ENCODE measurements at places on chromosomes 6 and 20.

- no peak for DNase-seq
Measured at GRCh38 chr20:10498200-10498599, 63.1 kb downstream of the SLX4IP start.

DNA sequence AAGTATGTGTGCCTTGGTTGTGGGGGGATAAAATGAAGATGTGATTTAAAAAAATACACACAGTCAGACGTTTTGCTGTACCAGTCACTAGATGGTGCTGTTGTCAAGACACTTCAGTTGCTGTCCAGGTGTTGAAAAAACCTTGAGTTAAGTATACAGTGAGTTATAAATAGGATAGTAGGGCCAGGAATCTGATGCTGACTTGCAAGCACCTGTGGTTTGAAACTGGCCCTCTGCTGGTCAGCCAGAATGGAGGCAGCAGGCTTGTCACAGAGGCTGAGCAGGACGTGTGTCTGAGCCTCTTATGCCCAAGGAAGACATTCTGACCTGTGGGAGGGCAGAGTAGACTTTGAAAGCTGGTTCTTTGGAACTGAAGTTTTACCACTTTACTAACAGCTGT is 27.8 kb downstream of the RNF8 start:
- DNase-seq, result peak; percentile 54

- no peak for DNase-seq
Measured at GRCh38 chr6:161414180-161414579, 140.3 kb upstream of the AGPAT4 start.

DNA sequence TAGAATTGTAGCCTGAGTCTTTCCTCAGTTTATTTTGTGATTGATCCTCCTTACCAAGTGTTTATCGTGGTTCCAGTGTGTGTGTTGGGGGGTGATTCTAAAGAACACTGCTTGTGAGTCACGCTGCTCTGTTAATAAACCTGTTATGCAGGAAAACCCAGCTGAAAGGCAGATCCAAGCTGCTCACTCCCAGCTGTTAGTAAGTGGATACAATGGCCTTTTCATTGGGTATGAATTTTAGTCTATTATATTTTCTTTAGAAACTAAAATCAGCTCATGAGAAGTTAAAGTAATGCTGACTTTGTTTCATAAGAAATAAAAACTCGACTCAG is 12.2 kb upstream of the DSTN start:
- DNase-seq, result no peak

DNA sequence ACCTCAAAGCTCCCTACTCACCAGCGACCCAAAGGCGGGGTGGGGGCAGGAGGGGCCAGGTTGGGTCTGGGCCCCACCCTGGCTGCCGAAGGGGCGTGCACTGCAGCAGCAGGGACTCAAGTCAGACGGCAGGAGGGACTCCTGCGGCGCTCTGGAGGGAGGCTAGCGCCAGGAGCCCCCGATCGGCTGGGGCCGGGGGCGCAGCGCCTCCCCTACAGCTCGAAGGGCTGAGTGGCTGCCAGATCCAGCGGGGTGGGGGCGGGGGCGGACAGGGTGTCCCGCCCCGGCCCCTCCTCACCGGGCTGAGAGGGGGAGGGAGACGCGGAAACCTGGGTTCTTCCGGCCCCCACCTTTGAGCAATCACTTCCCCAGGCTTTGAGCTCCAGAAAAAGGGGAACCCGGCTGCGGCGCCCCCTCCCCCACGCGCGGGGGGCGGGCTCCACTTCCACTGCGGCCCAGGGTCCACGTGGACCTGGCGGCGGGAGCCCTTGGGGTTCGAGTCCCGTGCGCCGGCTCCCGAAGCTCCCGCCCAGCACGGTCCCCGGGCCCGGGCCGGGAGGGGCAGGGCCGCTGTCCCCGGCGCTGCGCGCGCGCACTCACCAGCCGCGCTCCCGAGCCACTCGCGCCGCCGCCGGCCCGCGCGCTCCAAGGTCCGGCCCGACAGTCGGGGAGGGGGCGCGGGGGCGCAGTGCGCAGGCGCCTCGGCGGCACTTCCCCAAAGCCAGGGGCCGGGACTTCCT is at the start of gene RGS19:
Gene RGS19 (minus strand): TSS at position 246 of the 740 bp plus-strand sequence. CDS start 2,632 bp downstream, outside the sequence.
- DNase-seq, result peak; percentile 91

DNA sequence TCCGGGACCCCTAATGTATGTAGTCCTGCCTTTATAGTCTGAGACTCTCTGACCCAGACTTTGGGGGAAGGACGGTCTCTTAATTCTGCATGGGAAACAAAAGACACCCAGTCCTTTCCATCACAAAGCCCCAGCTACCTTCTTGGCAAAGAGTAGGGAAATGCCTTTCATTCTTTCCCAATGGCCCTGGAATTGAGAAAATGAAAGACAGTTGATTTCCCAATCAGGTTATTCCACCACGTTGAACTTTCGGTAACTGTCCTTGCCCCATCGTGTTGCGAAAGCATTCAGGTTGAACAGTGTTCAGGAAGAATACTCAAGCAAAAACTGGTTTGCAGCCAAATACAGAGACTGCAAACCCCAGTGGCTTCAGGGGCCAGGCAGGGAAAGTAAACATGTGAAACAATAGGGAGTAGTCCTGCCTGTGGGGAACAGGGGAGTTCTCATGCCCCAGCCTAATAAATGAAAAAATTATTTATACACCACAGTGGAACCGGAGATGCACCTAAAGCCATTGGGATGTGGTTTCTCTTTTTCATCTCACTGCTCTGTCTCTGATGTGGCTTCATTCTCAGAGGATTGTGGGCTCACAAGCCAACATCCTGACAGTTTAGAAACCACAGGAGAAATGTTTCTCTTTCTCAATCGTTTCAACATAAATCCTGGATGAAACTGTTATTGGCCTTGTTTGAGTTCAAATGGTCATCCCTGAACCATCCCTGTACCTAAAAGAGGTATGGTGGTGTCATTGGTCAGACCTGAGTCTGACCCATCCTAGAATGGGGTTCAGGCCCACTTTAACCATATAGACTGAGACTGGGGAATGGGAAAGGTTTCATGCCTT is 44.2 kb upstream of the SLC9A8 start:
- peak; percentile 66 for DNase-seq

DNA sequence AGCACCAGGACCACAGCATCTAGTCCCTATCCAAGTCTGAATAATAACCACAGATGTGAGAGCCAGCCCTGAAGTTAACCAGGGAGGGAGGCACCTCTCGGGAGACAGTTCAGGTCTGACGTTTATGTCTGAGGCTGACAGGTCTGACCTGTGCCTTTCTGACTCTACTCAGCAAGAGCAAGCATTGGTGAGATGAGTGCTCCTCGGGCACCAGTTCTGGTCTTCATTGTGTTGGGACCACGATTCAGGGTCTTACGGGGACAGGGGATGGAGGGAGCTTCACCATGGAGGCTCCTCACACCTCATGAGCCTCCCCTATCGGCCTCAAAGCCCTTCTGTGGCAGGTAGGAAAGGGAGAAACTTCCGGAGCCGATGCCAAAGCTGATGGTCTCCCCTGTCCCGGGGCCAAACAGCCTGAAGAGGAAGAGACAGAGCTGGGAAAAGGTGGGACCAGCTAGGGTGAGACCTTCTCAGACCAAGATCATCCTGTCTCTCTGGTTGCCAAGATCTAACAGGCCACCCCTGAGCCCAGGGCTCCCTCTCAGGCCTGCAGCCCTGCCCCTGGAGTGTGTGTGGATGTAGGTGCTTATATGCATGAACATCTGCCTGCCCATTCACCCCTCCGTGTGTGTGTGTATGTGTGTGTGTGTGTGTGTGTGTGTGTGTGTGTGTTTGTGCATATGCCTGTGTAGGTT is 170.5 kb downstream of the VEGFA start:
- no peak for DNase-seq

GRCh38 chr6:94270091-94270948 is 851.0 kb upstream of the EPHA7 start:
- peak; percentile 49 for DNase-seq

- DNase-seq, result peak; percentile 72
Measured at GRCh38 chr6:28490205-28490890, 25.2 kb downstream of the GPX6 start.

- no peak for DNase-seq
Measured at GRCh38 chr6:151413372-151414145, 22.2 kb upstream of the ZBTB2 start.

DNA sequence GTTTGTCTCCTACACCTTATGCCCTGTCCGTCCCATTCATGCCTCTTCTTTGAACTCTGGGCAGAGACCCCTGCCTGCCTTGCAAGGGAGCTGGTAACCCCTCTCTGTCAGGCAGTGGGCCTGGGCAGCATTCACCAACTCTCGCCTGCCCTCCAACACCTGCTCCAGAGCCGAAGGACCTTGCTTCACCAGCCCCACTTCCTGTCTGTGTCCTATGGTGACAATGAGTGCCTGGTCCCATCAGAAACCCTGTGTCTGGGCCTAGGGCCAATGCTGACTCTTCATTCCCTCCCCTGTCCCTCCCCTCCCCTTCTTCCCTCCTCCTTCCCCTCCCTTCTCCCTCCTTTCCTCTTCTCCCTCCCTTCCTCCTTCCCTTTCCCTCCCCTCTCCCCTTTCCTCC is 22.8 kb upstream of the PCMTD2 start:
- no peak for DNase-seq

- DNase-seq, result peak; percentile 4
Measured at GRCh38 chr6:157139054-157139708, 184.1 kb downstream of the TMEM242 start.

DNA sequence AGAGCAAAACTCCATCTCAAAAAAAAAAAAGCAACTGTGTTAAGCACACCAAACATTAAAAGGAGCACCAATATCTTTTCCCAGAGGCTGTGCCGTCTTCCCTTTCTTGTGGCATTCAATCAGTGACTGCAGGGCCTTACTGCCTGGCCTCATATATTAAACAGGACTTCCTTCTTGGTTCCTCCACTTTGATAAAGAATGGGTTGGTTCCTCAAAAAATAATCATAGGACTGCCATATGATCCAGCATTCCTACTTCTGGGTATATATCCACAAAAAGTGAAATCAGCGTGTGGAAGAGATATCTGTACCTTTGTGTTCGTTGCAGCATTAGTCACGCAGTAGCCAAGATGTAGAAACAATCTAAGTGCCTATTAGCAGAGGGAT is 40.3 kb upstream of the GFOD1 start:
- DNase-seq, result peak; percentile 15

DNA sequence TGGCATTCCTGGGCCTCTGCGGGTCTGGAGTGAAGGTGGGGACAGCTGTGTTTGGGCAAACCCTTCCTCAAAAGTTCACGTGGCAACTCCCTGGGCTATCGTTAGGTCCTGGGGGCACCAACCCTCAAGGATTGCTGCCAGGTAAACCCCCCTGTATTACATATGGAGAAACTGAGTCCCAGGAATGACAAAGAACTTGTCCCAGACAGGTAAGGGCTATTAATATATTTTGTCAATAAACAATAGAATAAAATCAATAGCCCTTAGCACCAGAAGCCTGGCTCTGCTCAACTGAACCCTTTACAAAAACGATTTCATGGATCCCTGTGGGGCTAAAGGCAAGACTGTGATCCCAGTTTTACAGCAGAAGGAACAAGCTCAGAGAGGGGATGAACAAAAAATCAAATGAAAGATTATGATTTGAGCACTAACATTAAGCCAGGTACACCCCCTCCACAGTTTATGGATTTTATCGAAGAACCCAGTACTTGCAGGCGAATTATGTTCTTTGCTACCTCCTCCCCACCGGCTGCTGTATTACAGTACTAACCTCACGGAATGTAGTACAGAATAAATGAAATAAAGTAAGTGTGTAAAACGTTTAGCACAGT is 2.7 kb downstream of the ID1 start:
- no peak for DNase-seq

DNA sequence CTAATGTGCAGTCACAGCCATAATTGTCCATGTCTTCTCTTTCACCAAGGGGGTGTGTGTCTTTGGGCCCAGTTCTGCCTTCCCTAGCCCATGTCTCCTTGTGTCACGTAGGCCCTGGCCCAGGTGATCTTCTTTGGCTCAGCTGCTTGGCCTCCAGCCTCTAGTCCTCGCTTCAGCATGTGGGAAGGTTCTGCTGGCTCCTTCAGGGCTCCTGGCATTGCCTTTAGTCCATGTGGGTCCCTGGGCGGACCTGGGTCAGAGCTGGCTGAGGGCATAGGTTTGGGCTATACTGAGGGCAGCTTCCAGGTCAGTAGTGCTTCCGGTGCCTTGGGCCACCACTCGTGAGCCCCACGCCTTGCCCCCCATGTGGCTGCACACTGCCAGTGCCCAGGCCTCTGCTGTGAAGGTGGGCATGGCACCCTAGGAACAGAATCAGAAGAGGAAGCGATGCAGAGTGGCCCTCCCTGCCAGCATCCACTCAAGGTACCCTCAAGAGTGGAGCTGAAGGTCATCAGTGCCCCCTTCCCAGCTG is 12.8 kb downstream of the AARS2 start:
- DNase-seq, result no peak

- no peak for DNase-seq
Measured at GRCh38 chr6:136959471-136959891, 37.4 kb downstream of the SLC35D3 start.

DNA sequence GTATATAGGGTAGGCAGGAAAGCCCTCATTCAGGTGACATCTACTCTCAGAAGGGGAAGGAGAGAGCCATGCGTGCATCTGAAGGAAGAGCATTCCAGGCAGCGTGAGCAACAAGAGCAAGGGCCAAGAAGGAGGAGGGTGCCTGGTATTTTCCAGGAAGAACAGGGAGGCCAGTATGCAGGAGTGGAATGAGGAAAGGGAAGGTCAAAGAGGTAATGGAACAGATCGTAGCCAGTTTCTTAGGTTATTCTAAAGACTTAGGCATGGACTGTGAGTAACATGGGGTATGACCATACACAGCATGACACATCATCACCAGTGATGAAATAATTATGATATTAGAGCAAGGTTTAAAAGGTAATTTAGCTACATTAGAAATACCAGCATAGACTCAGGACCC is 24.1 kb downstream of the ALDH8A1 start:
- DNase-seq, result no peak

GRCh38 chr20:5172167-5172601 is 45.4 kb downstream of the CDS2 start:
- DNase-seq, result no peak

DNA sequence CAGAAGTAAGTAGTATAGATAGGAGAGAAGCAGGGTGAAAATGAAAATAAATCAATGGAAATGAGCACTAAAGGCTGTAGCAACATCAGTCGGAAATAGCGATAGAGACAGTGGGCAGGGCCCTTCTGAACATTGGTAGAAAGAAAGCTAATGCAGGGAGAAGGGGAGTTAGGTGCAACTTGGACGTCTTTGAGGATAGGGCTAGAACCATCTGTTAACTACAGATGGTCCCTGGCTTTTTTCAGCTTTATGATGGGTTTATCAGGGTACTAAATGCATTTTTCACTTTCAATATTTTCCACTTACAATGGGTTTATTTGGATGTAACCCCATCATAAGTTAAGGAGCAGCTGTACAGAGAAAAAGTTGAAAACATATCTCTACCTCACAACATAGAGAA is 72.8 kb upstream of the CNR1 start:
- no peak for DNase-seq

- DNase-seq, result no peak
Measured at GRCh38 chr6:74596588-74596987, 609.3 kb downstream of the COL12A1 start.

DNA sequence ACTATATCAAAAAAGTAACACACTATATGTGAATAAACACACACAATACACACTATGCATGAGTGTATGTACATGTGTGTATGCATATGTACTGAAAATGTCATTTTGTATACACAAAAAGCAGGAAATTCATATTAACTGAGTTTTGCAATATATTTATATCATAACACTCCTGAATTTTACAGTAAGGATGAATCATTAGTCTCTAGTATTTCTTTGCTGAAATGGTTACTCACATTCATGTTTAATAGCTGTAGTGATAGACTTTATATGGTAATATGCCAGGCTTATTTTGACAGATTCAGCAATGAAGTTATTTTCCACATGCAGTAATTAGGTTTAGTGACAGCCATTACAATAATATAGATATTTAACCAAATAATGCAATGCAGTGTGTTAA is 1216.2 kb upstream of the CITED2 start:
- DNase-seq, result no peak

Data from Kasumi-1 (cell line).